ENCODE measurements at places on chromosomes 2 and 18.

DNA sequence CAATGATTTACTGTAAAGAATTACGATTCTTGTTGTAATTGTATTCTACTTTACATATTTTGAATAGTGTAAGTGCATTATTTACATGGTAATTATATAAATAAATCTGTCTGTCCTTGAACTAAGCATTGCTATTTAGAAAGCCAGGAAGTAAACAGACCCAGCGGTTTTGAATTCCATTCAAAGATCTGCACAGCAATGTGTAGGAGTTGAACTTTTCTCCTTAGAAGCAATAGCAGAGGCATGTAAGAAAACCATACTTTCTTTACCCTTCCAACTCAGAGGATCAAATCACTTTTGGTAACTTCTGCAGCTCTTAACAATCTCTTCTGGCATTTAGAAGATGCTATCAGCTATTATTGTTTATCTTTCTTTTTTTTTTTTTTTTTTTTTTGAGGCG, 109.2 kb upstream of the VRK2 start:
- DNase-seq: no peak

- peak; percentile 60 for DNase-seq
These were observed at the start of gene KRTCAP3 for GRCh38 chr2:27441958-27442919. TSS of gene KRTCAP3 (plus strand) at chr2:27442381. CDS start at chr2:27442413, 32 bp downstream.

DNA sequence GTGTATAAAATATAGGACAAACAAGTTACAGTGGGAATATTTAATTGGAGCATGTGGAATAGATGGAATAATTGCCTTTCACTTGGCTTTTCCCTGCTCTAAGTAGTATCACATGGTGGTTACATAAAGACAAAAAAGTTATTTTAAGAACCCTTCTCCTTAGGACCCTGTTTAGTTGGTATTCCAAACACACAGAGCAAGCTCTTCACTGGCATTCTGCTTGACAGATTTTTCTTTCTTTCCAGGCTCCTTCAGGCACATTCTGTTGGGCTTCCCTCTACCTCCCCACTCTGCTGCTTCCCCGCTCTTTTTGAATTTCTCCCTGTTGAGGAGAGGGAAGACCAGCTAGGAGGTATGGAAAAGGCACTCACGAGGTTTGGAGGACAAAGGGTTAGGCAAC, 29.0 kb upstream of the DARS1 start:
- DNase-seq: no peak

GRCh38 chr2:144825331-144826020, 305.6 kb upstream of the ZEB2 start:
- no peak for DNase-seq

GRCh38 chr18:3466045-3466444, 16.1 kb downstream of the TGIF1 start:
- DNase-seq: no peak

GRCh38 chr2:501130-501529, 176.1 kb downstream of the TMEM18 start:
- no peak for DNase-seq

- no peak for DNase-seq
These were observed 120.1 kb upstream of the REV1 start for GRCh38 chr2:99609851-99610381.

GRCh38 chr2:218000136-218000535, 2.7 kb downstream of the TNS1 start:
- DNase-seq: no peak

DNA sequence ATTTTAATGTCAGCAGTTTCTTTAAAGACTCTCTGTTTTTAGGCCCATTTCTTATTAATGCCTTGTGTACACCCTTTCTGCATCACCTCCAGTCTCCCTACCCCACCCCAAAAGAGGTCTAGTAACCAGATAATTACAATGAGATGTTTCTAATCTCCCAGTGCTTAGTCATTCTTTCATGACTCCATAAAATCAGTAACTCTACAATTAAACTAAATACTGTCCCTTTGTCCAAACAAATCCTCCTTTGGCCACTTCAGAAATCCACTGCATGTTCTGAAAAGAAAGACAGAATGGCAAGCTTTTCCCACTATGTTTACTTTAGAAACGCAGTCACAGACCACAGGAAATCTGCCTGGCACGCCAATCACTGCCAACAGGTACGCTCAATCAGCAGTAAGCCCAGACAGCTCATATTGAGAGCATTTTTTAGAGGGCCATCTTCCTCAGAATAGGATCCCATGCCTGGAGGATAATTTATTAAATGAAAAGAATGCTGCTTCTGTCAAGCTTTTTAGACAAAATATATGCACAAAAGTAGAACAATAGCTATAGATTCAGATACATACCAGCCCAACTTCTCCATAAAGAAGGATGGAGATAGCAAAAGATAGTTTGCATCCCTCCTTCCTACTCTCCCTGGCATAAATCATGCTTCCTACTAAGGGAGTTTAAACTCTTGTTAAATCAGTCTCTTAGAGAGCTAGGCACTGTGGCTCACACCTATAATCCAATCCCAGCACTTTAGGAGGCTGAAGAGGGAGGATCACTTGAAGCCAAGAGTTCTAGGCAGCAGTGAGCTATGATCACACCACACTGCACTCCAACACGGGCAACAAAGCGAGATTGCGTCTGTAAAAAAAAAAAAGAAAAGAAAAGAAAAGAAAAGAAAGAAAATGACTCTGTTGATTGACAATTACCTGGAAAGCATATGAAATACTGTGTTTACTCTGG, 14.6 kb downstream of the CLASP1 start:
- no peak for DNase-seq

DNA sequence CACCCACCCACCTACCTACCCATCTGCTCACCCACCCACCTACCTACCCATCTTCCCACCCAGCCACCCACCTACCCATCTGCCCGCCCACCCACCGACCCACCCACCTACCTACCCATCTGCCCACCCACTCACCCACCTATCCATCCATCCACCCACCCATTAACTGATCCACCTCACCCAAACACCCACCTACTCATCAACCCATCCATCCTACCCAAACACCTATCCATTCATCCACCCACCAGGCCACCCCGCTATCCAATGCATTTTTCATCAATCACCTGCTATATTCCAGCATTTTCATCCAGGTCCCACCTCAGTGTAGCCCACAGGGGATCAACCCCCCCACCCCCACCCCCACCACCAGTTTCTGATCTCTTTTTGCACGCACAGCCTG, 121.8 kb downstream of the GLI2 start:
- no peak for DNase-seq

DNA sequence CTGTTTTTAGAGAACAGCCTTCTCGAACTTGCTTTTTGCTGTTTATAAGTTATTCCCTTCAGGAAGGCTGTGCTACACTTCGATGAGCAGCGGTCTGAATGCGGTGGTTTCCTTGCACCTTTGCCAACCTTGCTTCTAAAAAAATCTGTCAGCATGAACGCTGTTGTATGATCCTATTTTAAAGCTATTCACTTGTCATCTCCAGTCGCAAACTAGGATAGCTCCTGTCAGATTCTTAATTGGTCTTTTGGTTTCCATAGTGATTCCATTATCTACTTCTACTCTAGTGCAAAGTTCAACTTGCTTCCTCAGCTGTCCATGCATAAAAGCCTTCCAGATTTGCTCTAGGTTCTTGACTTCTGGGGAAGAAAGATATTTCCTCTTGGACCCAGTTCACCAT, 76.3 kb upstream of the GALNT3 start:
- no peak for DNase-seq

DNA sequence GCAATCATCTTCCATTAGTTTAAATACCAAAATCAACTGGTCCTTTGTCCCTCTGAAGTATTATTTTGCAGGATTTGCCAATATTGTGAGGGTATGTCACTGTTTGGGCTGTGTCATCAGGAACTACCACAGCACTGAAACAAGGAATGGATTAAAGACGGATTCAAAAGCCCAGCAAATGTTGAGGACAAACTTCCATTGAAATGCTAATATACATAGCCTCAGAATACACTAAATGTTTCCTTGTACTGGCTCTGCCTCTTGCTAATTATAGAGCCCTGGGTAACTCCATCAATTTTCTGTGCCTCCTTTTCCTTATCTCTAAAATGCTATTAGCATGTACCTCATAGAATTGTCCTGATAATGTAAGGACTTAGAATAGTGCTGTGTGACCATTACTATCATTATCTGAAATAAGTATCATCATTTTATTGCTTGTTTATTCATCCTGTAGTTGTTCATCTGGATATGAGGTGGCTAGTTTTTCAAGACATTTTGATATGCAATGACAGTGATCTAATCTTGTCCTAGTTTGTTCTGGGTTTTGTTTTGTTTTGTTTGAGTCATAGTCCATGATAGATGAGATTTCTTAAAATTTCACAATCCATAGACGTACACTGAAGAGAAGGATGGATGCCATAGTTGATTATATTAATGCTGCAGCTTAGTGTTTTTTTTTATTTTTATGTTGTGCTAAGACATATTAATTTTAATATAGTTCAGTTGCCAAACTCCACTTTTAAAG, 333.4 kb upstream of the KCNH7 start:
- DNase-seq: no peak

- no peak for DNase-seq
These were observed 30.4 kb downstream of the PRKRA start for GRCh38 chr2:178420463-178420999.

DNA sequence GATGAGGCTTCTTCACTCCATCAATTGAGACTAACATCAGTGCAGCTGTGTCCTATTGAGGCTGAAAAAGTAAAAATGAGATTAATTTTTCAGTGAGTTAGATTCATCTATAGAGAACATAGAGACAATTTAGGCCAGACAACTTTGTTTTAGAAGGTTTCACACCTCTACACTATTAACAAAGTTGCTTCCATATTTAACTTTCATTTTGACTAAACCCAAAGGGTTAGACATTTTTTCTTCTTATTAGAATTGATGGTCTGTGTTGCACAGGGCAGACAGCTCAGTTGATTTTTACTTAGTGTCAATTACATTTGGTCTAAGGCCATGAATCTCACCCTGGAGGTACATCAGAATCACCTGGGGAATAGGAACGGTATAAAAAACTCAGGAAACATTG, 130.2 kb upstream of the NXPH2 start:
- no peak for DNase-seq

- no peak for DNase-seq
These were observed 72.1 kb downstream of the CAMKMT start for GRCh38 chr2:44433895-44434294.

- DNase-seq: no peak
These were observed 41.5 kb upstream of the ERBB4 start for GRCh38 chr2:212580117-212580516.

DNA sequence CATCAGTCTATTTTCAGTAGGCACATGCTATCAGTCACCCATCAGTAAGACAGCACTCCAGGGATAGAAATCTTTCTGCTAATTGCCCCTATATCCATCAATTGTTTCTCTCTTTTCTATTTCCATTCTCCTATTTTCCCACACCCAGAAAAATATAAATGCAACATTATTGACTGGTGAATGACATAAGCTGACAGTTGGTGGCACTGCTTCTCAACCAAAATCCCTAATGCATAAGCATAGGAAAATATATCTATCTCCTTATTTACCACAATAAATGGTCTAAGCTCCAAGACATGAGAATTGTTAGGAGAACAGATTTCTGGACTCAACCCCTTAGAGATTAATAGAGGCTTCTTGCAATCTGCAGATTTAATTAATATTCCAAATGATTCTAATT, 64.0 kb upstream of the REG3A start:
- DNase-seq: no peak

DNA sequence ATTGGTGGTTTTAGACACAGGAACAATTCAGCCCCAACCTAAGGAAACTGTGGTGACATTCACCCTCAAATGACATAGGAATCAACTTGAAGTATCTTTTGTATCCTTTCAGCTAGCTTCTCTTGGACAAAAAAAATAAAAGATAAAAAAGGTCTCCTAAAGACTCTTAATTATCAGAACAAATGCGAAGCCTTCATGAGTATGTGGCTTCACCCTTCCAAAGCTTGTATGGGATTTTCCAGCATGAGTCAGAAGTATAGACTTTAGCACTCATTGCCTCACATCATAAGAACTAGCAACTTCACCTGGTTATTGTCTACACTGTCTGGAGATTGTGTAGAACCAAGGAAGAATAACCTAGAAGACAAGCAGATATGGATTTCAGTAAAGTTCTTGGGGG, 135.4 kb downstream of the LAMA3 start:
- DNase-seq: no peak

DNA sequence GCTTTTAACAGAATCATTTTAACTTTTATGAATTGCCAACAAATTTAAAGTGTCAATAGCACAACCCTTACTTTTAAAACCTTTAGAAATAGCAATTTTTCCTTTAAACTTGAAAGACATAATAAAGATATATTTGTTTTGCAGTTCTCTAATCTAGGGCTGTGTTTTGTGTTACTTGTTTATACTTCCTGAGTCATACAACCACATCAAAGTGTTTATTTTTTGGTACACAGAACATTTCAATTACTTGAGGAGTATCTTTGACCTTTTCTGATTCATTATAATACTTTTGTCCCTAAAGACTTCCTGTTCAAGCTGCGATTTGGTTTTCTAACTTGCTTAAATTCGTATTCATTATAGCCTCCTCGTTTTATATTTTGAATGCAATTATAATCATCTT, 21.8 kb downstream of the TYW5 start:
- no peak for DNase-seq

- no peak for DNase-seq
These were observed 865.5 kb downstream of the DSC3 start for GRCh38 chr18:30177056-30177455.

DNA sequence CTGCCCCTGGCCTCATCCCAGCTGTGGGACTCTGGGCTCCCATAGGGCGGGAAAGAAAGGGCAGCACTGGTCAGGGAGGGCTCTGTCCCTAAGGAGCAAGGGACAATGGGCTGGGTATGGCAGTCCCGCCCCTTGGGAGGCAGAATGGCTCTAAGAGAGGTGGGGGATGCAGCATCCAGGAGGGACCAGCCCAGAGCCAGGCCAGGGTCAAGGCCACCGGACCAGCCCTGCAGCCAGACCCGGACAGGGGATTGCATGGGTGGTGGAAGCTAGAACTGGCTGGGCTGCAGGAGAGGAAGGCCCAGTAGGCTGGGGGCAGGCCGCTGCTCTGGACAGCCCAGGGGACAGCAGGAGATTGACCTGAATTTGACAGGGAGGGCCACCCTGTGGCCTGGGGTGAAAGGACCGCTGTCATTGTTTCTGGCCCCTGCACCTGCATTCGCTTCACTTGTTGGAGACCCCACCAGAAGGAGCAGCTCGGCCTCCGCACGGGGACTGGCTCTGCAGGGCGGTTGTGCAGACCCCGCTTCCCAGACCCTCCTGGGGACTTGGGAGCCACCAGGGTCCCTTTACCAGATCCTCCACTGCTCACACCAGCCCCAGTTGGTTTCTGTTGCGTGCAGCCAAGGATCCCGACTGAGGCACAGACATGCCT, 14.6 kb downstream of the RAMP1 start:
- DNase-seq: no peak

- no peak for DNase-seq
These were observed 992.2 kb upstream of the PIK3C3 start for GRCh38 chr18:40962784-40963183.

GRCh38 chr18:26819046-26819445, 46.5 kb downstream of the AQP4 start:
- no peak for DNase-seq

GRCh38 chr2:33209976-33210375, 263.2 kb downstream of the LTBP1 start:
- no peak for DNase-seq

Measured in right lobe of liver (tissue), 6 donors.